ENCODE measurements at places on chromosomes 6 and 20. TPM values are rescaled to one million over a fixed set of nuclear protein-coding genes. Genes with fewer than 3 reads are reported as not detected.

Gene CD83
- 1.9 TPM for total RNA-seq

Gene KHDRBS2
- total RNA-seq = not detected

Gene SLC26A8
- not detected for total RNA-seq

Gene CFAP206
- total RNA-seq = 0.20 TPM

Gene LPA
- total RNA-seq = not detected

Gene CHRNA4
- total RNA-seq = not detected

Gene ZNF343
- 5.7 TPM for total RNA-seq

Gene C20orf141
- not detected for total RNA-seq

Gene XKR7
- total RNA-seq = not detected

Gene GRIK2
- total RNA-seq = not detected

Gene DBNDD2
- total RNA-seq = 9.7 TPM

Gene FNDC11
- 0.80 TPM for total RNA-seq

Gene LINC00237
- total RNA-seq = not detected

Gene DDX43
- 0.53 TPM for total RNA-seq

Gene PLN
- not detected for total RNA-seq

Gene MAPK13
- total RNA-seq = 5.9 TPM

Gene GDAP1L1
- not detected for total RNA-seq

Gene CUTA
- 168 TPM for total RNA-seq

Gene MLIP
- 6.1 TPM for total RNA-seq

Gene GPSM3
- total RNA-seq = 17.0 TPM

Gene NRSN1
- total RNA-seq = not detected

Gene SALL4
- under 0.01 TPM for total RNA-seq

Gene RGS17
- total RNA-seq = 3.4 TPM

Gene TXLNB
- 0.53 TPM for total RNA-seq

Gene CST9L
- not detected for total RNA-seq

Gene IMPG1
- total RNA-seq = not detected

Gene TREML1
- not detected for total RNA-seq

Gene SEL1L2
- not detected for total RNA-seq

Gene PLA2G7
- not detected for total RNA-seq

Gene LAMA5
- total RNA-seq = 180 TPM

Gene TMC2
- not detected for total RNA-seq

Gene SLC16A10
- total RNA-seq = not detected

Gene BPI
- not detected for total RNA-seq

Gene SH3BGRL2
- 27.3 TPM for total RNA-seq

Gene EYS
- not detected for total RNA-seq

Gene TBC1D22B
- 15.4 TPM for total RNA-seq

Gene BAG2
- 5.8 TPM for total RNA-seq

Gene OOEP
- total RNA-seq = not detected

Gene RIPPLY2
- total RNA-seq = not detected

Gene BHLHE23
- not detected for total RNA-seq

Gene CFB
- 3.9 TPM for total RNA-seq

Gene DUSP15
- 0.44 TPM for total RNA-seq

Data from mammary microvascular endothelial cell (primary cell).